GM06990 (cell line): ENCODE measurements at places on chromosomes 6 and 20.

GRCh38 chr6:32614366-32615081 lies 22.7 kb upstream of the HLA-DQA1 start:
- DNase-seq, result no peak

DNA sequence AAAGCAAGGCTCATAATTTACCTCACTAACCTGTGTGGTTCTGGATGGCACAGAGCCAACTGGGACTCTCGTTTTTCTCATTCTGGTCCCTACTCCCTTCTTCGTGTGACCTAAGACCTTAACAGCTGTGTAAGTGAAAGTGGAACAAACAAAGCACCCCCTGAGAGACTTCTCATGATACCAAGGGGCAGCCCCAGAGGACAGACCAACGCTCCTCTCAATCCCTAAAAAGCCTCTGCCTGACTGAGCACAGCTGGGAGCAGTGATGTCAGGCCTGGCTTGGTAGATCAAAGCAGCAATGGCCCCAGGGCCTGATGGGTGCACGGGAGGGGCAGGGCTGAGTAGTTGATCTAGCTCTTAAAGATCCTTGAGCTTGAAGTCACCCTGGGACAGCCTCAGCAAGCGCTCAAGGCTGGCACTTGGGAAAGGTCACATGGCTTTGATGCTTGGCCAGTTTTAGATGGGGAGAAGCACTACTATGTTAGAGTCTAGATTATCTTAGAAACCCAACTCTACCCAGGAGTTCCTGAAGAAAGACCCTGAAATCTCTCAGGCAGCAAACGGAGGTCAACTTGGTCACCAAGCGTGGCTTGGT lies 16.2 kb upstream of the TGM2 start:
- peak; percentile 38 for DNase-seq

DNA sequence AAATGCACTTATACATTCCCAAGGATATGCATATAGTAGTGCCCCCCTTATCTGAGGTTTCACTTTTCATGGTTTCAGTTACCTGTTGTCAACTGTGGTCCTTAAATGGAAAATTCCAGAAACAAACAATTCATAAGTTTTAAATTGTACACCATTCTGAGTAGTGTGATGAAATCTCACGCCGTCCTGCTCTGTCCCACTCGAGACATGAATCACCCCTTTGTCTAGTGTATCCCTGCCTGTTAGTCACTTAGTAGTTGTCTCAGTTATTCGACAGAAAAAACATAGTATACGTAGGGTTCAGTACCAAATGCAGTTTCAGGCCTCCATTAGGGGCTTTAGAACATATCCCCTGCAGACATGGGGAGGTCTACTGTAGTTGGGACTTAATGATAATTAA lies 57.0 kb downstream of the MAP1LC3A start:
- no peak for DNase-seq

GRCh38 chr6:157669323-157669722 lies 153.7 kb upstream of the SNX9 start:
- no peak for DNase-seq
